Fibroblast of lung (primary cell): ENCODE measurements at places on chromosomes 2 and 18. TPM values are rescaled to one million over a fixed set of nuclear protein-coding genes. Genes with fewer than 3 reads are reported as not detected.

The CAMKMT gene
- 6.2 and 7.9 TPM in 2 replicates for total RNA-seq

The CYP1B1 gene
- total RNA-seq: 94.1 and 97.3 TPM in 2 replicates

The SP5 gene
- total RNA-seq: under 0.01 TPM in 1 of 2 replicates, not detected in the other

The PLCL1 gene
- total RNA-seq: 0.83 and 1.3 TPM in 2 replicates

The FAM110C gene
- total RNA-seq: 0.26 TPM in 1 of 2 replicates, not detected in the other

The ASTL gene
- total RNA-seq: not detected in 2 replicates

The IER3IP1 gene
- total RNA-seq: 26.2 and 47.9 TPM in 2 replicates
